AG04450 (cell line): ENCODE measurements at places on chromosomes 11 and 22.

GRCh38 chr11:57751176-57751575 lies 443 bp downstream of the BTBD18 start:
- DNase-seq, result no peak

DNA sequence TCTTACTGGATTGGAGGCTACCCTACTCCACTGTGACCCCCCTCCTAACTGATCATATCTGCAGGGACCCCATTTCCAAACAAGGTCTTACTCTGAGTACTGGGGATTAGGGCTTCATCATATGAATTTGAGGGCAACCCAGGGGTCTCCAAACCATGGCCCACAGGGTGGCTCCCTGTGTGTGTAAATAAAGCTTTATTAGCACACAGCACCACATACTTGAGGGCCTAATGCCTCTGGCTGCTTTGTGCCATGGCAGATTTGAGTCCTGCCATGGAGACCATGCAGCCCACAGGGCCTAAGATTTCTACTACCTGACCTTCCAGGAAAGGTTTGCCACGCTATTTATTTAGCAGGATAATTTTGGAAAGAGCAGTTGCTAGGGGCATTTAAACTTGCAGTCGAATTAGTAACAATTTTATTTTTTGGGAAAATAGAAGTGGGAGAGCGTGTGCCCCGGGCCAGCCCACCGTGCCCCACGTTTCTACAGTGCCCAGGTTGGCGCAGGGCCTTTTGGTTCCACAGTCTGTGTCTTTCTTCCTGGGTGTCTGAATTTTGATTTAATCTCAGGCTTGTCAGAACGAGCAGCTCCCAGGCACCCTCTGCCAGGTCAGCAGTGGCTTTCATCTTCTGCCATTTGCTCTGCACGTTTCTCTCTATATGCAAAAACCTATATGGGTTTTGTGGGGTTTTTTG lies 92.3 kb downstream of the KCNQ1 start:
- no peak for DNase-seq

DNA sequence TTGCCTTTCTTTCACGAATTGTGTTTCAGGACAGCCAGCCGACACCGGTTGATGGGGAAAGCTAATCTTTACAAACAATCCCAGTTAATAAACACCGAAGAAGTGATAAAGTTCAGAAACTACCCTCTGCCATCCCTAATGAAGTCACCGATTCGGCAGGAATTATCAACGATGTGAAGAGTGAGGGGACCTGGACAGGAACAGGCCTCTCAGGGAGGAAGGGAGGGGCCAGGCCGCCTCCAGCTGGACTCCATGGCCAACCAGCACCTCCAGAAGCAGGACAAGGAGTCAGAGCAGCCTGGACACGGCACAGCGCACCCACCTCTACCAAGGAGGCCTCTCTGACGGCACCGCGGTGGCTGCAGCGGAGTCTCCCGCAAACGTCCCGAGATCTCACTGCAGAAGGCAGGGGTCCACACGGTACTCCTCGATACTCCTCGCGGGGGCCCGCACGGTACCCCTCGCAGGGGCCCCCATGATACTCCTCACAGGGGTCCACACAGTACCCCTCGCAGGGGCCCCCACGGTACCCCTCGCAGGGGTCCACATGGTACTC lies 3.9 kb downstream of the TOLLIP start:
- no peak for DNase-seq

DNA sequence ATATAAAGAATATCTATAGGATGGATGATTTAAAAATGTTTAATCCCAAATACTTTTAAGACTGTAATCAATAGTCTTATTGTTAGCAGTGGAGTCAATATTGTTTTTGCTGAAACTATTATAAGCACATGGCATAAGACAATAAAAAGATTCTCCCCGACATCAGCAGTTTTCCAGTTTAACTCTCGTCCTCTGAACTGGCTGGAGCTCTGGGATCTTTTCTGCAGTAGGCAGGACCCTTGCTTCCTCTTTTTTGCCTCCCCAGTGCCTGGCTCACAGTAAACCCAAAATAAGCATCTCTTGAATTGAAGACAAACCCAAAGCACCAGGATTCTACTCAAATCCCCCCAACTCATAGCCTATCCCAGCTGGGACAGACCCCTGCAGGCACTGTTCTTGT lies 32.9 kb downstream of the KCNJ1 start:
- no peak for DNase-seq

DNA sequence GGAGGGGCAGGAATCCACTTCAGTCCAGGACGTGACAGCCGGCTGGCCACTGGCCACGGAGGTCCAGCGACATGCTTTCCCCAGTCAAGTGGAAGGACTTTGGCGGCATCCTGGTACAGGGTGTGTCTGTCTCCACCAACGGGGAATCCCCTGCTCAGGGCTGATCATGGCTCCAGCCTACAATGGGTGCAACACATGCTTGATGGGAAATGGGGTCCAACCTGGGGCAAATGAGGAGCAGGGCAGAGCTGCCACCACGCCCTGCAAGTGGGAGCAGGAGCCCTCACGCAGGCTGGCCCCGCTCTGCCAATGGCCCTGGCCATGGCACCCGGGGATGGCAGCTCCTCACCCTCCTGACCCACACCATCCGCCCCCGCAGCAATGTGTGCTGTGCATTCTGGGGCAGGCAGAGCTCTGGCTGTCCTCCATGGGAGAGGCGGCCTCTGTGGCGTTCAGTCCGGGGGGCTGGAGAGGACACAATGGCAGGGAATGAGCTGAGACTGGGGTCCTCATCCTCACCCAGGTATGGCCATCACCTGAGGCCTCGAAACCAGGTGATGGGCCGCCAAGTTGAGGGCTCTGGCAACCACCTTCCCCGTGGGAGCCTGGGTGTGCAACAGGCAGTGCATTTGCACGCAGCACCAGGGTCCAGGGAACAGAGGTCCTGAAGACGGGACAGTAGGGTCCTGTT lies 5.8 kb upstream of the SEPTIN5 start:
- no peak for DNase-seq

DNA sequence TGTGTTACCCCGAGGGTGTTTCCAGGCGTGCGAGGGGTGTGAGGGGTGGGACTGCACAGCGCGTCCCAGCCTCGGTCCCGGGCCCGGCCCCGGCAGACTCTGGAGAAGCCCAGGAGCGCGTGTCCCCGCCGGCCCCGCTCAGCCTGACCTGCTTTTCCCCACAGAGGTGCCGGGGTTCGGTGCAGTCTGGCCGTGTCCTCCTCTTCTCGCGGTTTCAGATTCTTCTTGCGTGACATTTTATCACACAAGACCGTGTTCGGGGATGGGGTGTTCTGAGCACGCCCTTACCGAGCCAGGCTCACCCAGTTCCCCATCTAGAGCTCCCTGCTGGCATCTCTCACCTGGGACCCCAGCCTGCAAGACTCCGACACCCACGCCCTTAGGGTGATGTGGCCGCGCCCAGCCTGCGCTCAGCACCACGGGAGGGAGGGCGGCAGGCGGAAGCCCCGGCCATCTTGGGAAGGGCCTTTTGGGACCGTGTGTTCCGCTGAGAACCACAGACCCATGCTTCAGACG lies 775.6 kb downstream of the BRD1 start:
- no peak for DNase-seq

GRCh38 chr11:128898580-128899344 lies 7.6 kb downstream of the KCNJ5 start:
- no peak for DNase-seq

DNA sequence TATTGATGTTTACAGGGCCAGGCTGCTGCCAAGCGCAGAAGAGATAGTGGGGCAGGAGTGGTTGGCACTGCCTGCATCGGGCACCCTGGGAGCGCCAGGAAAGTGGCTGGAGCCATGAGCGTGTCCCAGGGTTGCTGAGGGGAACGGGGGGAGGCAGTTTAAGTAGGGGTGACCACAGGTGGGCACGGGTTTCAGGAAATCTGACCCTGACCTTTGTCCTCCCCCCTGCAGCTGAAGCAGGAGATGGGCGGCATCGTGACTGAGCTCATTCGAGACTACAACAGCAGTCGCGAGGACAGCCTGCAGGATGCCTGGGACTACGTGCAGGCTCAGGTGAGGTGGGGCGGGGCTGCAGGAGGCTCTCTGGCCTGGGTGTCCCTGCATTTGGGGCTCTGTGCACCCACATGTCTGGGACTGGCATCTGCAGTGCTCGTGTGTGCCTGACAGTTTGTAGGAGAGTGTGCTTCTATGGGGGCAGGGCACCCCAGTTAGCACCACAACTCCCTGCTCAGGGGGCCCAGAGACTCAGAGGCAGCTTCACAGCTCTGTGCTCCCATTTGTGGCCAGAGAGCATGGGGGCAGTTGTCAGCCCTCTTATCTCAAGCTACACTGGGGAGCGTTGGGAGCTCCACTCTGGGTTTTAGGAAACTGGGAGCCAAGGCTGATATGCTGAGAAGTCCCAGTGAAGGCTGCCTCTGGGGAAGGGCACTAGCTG lies 49.7 kb downstream of the CD82 start:
- no peak for DNase-seq

- no peak for DNase-seq
These were observed 101.0 kb downstream of the GGTLC2 start for GRCh38 chr22:22745225-22746060.

DNA sequence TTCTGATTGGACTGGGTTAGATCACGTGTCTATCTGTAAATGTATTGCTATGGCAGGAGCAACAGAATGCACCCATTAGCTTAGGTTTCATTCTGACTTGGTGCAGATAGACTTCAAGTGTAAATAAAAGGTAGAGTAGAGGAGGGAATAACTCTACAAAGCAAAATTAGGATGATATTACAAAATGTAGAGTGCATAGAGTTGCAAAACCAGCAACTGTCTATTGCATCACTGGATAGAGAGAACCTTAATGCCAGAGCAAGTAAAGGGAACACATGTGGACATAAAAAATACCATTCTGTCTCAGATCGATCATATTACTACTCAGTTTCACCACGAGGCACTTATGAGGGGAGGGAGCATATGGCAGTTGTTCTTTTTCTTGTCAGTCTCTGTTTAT lies 22.0 kb upstream of the CAT start:
- no peak for DNase-seq

DNA sequence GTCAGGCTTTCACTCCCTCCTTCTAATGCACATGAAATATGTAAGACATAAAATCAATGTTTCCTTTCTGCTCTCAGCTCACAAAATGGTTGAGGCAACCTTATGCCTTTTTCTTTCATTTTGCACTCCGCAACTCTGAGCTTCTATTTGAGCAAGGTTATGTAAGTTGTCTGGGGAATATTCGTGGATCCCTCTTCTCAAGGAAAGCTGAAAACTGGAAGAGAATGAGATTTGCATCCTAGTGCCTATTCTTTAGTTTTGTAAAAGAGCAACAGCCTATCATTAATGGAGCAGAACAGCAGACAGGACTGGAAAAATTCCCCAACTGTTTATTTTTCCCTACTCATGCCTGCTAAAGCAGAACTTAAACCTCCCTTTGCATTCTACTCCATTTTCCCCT lies 141.7 kb downstream of the FAM76B start:
- DNase-seq, result no peak

DNA sequence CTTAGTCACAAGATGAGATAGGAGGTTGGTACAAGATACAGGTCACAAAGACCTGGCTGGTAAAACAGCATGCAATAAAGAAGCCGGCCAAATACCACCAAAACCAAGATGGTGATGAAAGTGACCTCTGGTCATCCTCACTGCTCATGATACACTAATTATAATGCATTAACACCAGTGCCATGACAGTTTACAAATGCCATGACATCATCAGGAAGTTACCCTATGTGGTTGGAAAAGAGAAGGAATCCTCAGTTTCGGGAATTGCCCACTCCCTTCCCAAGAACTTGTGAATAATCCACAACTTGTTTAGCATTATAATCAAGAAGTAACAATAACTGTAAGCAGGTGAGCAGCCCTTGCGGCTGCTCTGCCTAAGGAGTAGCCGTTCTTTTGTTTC lies 408.5 kb upstream of the RAG2 start:
- DNase-seq, result no peak

DNA sequence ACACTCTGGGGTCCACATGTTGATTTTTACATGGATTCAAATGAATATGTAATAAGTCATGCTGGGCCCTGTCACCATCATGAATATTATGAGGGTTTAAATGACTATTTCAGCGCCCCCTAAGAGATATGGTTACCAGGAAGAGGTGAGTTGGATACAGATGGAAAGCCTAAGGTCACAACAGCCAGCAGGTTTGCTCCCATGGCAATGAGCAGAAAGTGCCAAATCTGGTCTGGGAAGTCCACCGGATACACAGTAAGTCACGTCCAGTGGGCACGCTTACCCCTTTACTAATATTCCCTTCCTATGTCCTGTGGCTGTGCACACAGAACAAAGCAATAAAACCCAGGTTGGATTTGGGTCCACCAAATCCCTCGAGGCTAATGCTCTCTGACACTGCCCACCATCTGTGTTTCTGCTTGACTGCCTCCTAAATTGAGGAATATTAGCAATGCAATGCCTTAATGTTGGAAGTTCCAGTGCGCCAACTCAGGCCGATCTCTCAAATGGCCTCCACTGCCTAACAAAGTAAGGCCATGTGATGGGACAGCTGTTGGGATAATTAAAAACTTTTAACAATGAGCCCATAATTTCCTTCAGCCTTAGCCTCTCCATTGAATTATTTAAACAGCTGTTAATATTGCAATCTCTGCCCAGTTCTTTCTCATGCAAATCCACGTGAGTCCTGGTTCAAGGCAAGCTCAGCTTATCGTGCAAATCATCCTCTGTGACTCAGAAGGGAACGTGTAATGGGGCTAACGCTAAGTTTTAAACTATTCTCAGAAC lies 97.6 kb downstream of the SLC1A2 start:
- no peak for DNase-seq
